Fibroblast of the aortic adventitia (primary cell): ENCODE measurements at places on chromosomes 11 and 22.

- DNase-seq = peak; percentile 39
Observed at GRCh38 chr11:11157185-11157584, 195.9 kb downstream of the CSNK2A3 start.

DNA sequence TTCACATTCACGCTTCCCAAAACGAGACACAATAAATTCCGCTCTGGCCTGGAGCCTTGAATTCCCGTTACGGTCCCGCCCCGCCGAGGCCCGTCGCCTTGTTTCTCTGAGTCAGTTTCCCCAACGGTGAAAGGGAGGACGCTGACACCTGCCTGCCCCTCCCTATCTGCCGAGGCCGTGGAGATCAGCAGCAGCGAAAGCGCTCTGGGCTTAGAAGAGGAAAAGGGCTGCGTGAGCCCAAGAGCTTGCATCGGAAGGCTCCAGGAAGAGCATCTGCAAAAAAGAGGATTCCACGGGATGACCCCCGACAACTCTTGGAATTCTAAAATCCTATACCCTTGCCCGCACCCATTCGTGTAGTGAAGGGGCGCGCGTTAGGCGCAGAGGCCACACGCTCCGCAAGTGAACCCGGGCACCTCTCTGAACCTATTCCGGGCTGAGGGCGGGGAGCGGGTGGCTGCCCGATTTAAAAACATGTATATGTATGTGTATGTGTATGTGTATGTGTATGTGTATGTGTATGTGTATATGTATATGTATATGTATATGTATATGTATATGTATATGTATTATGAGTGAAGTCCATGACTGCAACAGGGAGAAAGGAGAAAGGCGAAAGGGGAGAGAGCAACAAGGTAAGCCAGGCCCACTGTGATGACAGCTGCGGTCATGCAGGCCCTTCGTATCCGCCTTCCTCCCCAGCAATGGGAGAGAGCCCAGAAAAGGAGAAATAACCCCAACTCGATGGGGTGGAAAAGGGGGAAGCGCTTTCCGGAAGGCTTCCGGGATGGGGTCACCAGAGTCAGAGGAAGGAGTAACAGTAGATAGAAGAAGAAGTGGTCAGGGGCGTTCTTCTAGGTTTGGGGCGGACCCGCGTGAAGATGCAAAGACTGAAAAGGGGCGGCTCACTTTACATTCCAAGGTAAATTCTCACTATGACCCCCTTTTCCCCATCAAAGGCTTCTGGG, 948 bp upstream of the MRTFA start:
- DNase-seq = no peak

- DNase-seq = no peak
Observed at GRCh38 chr11:68335683-68336082, 23.3 kb downstream of the LRP5 start.

DNA sequence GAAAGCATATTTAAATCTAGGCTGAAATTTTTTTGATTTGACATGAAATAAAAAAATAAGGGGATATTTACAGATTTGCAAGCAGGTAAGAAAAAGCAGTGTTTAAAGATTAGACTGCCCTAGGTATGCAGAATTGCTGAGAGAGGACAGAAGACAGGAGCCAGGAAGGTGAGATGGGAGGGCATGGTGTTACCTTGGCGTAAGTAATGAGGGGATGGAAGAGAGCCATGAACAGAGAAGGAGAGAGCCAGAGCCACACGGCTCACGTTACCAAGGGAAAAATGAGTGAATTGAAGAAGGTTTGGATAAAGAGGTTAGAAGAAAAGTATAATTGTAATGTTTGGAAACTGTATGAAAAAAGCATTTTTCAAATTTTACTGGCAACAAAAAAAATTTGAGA, 904.3 kb downstream of the OPCML start:
- DNase-seq = no peak

DNA sequence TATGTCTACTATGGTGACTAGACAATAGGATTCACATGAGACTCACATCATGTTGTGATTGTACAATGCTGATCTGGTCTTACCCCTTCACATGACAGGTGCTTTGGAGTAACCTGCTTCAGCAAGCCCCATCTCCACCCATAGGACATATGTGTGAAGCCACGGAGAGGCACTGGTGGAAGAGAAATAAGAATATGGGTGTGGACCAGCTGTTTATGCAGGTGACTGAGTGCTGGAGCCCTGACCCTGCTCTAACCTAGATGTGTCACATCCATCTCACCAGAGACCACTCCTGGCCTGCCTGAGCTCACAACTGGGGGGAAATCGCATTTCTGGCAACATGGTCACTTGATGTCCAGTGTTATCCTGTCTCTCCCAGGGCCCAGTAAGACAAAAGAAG, 119.7 kb downstream of the GGTLC2 start:
- DNase-seq = no peak

- DNase-seq = no peak
Observed at GRCh38 chr22:32800994-32801536, 440 bp upstream of the TIMP3 start.
